ENCODE measurements at places on chromosomes 16 and 17.

DNA sequence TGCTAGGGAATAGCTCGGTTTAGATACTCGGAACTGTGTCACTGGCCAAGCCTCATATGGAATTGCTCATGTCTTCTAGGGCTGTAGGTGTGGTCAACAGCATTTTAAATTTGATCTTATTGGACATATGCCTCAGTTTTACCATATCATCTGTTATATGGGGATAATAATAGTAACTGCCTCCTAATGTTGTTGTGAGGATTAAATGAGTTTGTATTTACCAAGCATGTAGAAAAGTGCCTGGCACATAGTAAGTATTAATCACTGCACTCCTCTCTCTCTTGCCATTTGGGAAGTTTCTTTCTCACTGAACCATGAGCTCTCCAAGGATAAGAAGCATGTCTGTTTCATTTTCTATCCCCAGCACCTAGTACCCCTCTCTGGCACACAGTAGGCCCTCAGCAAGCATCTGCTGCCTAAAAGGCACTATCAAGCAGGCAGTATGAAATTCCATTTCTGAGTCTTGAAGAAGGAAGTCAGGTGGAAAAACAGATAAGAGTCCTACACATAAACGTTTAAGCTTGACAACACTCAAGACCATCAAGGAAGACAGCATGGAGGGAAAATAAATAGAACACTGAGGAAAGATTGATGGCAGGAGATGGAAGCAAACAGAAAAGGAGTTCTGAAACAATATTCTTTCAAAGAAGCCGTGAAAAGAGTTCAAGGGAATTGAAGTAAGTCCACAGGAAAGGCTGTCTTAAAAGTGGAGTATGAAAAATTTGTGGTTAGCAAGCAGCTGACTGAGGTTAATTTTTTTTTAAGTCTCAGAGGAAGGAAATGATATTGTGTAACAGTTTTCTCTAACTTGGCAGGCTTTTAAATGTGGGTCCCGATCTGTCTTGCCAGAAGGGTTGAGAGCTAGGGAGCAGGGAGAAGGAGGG, 2.2 kb upstream of the ATP6V0A1 start:
- no peak for ATAC-seq

DNA sequence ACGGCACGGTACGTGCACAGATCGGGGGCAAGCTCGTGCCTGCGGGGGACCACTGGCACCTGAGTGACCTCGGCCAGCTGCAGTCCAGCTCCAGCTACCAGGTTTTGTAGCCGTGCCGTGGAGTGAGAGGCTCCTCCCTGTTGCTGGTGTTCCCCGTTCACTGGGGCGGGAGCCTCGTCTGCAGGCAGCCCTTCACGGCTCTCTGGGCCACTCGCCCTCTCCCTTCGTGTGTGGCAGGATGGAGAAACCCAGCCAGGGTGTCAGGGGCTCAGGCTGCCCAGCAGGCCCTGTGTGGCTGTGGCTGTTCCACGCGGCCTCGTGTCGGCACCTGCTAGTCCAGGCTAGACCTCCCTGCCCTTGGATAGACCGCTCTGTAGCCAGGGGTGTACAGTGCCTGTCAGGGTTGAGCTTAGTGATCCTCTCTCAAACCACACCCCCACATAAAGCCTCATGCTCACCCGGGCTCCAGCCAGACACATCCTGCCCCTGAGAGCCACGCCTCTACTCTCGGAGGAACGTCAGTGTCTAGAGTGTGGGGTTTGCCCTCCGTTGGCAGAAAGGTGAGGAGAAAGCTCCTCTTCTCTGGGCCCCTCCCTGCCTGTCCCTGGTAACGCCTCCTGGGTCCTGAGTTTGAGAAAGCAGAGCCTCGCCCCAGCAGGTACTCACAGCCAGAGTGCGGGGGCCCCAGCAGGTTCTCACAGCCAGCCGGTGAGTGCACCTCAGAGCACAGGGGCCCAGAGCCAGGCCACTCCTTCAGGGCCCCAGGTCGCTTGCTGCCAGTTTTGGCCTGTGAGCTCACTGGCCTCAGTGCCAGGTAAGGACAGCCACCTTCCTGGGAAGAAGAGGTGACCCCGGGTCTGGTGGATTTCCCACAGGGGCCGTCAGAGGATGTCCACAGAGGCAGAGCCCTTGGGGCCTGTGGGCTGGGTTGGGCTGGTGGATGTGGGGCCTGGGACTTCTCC, 27.7 kb downstream of the NME3 start:
- ATAC-seq, result no peak

DNA sequence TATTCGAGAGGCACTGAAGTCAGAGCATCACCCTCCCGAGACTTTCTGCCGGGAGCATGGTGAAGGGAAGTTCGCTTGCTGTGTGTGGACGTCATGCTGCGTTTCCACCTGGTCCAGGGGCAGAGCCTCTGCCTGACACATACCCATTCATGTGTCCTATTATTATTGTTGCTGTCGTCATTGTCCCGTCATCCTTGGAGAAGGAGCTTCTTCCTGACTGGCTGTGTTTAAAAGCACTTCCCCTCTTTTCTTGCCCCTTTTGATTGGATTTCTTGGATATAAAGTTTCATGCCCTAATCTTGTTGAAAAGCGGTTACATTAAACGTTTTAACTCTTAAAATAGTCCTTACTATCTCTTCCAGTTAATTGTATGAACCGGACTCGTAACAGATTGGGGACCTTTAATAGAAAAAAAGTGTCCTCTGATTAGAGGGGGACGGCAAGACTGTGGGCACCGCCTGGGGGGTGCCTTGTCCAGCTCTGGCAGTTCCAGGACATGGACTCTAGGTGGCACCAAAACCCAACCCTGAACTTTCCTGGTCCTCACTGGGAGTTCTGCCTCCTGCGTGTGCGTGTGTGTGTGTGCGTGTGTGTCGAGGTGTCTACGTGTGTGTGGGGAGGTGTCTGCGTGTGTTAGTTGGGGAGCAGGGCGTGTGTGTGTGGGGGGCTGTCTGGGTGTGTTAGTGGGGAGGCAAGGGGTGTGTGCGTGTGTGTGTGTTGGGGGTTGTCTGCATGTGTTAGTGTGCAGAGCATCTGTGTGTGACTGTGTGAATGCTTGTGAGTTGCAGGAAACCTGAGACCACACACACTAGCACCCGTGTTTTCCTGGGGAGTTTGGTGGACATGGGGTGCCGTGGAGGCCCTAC, 133.3 kb upstream of the CIBAR2 start:
- ATAC-seq, result peak; percentile 33

GRCh38 chr17:1082579-1082978, 85.7 kb downstream of the TIMM22 start:
- ATAC-seq, result no peak

DNA sequence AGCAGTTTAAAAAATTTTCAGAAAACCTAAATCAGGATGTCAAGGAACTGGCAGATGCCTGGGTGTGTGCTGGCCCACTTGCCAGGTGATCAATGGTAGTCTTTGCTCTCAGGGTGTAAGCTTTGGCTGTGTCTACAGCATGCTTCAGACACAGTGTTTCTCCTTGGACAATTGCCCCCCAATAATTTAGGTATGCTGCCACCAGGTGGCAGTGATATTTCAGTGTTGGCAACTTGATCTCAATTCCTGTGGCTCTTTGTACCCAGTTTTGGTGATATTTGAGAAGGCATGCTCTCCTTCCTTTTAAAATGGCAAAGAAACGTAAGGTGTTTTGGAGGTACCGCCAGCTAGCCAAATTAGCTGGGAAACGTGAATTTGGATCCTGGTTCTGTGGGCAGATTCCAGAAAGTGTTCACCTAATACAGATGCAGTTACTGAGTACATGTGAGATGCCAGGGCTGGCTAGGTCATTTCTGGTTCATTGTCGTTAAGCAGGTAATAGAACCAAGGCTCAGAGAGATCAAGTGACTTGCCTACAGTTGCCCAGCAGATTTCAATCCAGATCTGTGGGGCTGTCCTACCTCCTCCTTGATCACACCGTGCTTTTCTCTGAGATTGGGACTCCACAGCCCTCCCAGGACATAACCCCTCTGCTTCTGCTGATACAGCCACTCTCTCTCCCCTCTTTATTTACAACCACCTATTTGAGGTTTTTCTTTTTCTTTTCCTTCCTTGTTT, 155.6 kb upstream of the PLCG2 start:
- ATAC-seq, result no peak

- ATAC-seq, result no peak
Observed at GRCh38 chr17:2400474-2400866, 390 bp downstream of the MNT start.

DNA sequence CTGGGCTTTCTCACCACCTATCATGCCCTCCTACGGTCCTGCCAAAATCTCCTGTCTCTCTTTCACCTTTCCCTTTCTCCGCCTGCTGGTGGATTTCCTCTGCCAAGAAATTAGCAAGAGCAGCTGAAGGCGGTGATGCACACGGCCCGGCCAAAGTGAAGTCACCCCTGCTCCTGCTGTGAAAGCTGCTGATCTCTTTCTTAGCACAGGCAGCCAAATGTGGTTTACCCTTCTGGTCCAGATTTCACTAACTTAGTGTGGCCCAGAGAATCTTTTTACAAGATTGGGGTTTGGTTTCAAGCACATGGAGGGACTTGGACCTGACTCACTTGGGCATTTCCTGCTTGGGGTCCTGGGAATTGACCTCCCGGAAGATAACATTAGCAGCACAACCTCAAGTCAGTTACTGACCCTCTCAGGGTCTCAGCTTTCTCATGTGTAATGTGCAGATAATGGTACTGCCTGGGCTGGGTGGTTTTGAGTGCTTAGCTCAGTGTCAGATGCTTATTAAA, 155.7 kb downstream of the SOCS1 start:
- peak; percentile 72 for ATAC-seq

DNA sequence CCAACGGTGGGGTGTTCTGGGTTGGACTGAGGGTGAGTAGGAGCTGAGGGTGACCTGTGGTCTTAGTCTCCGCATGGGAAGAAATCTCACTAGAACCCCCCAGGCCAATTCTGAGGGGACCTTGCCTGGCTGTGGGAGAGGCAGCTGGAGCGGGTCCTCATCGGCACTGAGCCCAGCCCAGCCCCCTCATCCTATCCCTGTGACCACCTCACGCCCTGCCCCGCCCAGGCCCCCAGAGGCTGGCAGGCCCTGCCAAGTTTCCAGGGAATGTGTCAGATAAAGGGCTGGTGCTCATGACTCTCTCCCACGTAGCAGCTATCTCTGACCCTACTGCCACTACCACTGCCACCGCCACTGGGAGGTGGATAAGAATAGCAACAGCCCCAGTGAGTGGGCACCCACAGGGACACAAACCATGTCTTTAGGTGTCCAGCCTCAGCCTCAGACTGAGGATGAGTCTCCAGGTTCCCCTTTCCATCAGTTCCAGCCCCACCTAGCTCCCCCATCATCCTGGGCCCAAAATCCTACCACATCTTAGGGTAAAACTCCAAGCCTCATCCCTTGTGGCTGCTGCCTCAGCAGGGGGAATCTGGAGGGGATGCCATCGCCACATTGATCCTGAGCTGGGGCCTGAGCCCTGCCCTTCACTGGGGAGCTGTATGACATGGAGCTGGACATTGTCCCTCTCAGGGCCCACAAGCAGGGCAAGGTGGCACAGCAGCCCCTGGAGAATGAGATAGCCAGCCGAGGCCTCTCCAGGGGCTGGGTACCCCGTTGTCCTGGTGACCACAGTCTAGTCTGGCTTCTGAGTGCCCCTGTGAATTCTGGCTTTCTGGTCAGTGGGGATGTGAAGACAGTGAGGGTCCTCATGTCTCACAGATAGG, 14.9 kb downstream of the CDH16 start:
- ATAC-seq, result no peak

DNA sequence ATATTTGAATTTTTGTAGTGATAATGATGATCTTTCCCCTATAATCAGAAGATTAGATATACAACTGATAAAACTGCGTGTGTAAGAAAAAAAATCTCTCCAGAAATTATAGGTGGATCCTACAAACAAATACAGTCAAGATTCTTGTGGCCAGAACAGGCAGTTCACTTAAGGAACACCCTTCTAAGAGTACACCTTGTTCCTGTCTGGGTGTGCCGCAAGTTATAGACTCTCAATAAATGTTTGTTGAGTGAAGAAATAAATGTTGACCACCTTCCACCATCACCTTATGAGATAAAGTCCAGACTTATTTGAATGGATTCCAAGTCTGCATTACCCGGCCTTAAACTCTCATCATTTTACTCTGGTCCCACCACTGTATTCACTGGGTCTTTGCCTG, 45.7 kb upstream of the SCNN1B start:
- ATAC-seq, result no peak

GRCh38 chr17:51461578-51462004, 201.2 kb downstream of the UTP18 start:
- ATAC-seq, result no peak

DNA sequence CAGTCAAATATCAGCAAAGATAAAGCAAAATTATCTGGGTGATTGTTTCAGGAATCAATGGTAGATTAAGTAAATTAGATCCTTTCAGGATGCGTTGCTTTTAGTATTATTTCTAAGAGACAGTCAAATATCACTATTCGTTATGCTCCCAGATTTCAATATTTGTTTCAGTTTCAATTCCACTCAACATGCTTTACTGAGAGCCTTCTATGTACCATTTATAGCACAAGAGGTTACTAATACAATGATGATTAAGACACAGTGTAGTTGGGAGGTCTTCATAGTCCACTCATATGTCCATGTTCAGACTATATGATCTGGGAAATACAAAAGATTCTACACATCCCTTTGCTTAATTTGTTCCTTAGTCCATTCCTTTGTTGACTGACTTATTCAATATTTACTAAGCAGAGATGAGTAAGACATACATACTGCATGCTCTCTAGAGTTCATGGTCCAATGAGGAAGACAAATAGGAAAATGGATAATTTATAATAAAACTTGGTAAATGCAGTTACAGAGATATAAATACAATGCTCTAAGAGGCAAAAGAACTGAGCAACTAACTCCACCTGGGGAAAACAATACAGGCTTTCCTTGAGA, 88.2 kb upstream of the NOG start:
- no peak for ATAC-seq

GRCh38 chr16:31089199-31089598, 456 bp upstream of the PRSS53 start:
- ATAC-seq, result no peak

GRCh38 chr16:75461575-75461974, 2.9 kb downstream of the TMEM170A start:
- no peak for ATAC-seq

DNA sequence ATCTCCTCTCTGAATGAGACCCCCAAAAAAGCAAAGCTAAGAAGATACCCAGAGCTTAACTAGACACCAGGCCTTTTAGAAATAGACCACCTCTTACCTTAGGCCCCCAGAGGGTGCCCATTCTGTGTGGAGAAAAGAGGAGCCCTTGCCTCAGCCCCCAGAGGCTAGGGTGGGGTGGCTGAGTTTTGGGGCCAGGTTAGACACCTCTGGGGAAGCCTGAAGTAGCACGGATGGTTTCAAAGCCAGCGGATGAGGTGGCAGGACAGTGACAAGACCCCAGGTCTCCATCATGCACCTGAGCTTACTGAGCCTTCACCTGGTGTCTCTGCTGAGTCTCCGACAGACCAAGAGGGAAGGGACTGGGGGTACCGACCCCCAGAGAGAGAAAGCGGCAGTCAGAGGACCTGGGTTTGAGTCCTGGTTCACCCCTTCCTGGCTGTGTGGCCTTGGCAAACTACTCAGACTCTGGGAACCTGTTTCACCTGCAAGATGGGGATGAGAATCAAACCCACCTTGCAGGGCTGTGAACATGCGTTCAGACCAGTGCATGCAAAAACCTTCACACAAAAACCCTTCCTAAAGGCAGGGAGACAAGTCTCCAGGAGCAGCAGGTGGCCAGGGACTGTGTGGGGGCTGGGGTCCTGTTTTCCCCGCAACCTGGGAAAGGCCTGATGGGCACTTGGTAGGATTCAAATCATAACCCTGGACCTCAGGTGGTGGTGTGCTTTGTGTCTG, 7.7 kb downstream of the SCGB1C2 start:
- ATAC-seq, result no peak

All from activated CD4-positive, CD25-positive, alpha-beta regulatory T cell treated with anti-CD3 and anti-CD28 coated beads, Interleukin-2, amount 50 U/mL, for 24 hours (primary cell).